ENCODE measurements at places on chromosomes 3 and 15.

DNA sequence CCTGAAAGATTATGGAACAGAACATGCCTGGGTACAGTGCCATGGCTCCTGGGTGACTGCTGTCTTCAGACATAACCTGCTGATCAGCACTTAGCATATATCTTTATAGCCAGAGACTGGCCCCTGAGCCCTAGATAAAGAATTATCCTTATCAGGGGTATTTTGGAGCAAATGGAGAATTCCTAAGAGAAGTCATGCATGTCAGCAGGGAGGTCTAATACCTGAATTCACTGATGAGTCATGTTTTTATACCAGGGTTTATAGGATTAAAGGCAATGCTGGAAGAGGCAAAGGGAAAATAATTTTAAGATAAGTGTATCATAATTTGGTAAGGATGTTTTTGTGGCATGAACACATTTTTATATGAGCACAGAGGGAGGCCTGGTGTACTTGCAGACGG, 159.8 kb downstream of the ADAMTSL3 start:
- DNase-seq, result no peak

DNA sequence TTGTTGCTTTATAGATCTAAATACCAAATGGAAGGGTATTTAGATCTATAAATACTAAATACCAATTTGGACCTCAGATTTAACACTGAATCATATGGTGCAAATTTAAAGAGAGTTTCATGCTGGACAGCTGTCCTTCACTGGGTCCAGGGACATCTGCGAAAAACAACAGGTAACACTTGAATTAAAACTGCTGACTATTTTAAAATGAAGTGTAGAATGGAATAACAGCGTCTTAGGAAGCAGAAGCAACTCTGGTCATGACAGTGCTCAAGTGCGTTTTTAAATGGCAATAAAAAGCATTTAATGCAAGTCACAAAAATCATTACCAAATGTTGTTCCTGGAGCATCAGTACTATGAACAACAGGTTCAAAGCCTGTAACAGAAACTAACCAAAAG, 106.3 kb downstream of the TFG start:
- DNase-seq, result no peak

DNA sequence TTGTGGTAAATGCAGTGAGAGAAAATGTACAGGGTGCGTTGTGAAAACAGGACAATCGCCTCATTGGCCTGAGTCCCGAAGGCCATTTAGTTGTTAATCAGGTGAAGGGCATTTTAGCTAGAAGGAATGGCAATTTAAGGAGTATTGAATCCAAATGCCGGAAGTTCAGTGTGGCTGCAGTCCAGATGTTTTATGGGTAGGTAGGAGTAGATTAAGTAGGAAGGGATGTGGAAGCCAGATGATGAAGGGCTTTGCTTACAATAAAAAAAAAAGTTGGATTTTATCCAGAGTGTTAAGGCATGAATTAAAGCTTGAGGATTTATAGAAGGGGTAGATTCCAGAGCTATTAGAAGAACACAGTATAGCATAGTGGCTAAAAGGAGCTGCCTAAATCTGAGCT, 572.7 kb downstream of the NLGN1 start:
- DNase-seq, result peak; percentile 34

DNA sequence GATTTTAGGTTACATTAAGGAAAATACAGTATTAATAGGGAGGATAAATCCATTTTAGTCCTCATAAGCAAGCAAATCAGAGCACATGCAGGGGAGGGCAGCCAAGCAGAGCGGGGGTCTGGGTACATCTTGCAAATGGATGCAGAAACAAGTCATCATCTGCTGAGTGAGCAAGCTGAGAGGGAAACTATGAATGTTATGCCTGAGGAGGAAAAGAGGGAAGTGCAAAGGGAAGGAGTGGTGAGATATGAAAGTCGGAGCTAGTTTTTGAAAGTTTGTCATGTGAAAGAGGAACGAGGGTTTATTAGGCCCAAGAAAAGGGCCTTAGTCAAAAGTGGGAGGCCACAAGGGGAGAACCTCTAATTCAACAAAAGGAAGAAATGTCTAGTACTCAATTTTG, 15.4 kb downstream of the PTX3 start:
- no peak for DNase-seq

- no peak for DNase-seq
Observed at GRCh38 chr3:189236352-189236751, 64.6 kb downstream of the TPRG1 start.

DNA sequence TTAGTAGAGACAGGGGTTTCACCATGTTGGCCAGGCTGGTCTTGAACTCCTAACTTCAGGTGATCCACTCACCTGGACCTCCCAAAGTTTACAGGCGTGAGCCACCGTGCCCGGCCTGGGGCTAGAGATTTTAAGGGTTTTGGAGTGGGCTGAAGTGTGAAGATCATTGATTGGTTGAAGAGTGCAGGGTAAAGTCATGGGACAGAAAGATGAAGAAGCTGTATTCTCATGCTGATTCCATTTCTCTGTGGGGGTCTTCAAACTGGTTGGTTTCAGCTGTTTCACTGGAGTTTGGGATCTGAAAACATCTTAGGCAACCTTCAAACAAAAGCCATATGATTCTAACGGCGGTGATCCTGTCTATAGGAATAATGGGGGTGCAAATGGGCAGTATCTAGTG, 52.1 kb downstream of the GATM start:
- DNase-seq, result no peak

DNA sequence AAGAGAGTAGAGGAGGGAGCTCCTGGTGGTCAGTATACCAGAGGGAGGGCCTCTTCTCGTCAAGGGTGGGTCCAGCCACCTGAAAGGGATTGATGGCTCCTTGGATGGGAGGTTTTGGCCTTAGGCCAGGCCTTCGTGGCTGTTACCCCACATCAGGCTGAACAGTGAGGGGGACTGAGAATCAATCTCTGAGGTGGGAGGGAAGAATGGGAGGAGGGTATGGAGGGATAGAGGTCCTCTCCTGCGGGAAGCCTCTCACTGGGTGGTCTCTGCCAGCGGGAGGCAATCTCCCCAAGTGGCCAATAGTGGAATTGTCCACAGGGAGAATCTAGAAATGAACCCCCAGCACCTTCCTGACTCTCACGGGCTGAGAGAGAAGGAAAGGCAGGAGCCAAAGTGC, 53.5 kb downstream of the BSN start:
- DNase-seq, result no peak

- no peak for DNase-seq
Observed at GRCh38 chr15:62666046-62666445, 376.5 kb upstream of the TPM1 start.

GRCh38 chr3:66394753-66395249, 106.0 kb downstream of the LRIG1 start:
- DNase-seq, result peak; percentile 33

GRCh38 chr15:90232941-90233386, 777 bp downstream of the CIB1 start:
- DNase-seq, result peak; percentile 29

DNA sequence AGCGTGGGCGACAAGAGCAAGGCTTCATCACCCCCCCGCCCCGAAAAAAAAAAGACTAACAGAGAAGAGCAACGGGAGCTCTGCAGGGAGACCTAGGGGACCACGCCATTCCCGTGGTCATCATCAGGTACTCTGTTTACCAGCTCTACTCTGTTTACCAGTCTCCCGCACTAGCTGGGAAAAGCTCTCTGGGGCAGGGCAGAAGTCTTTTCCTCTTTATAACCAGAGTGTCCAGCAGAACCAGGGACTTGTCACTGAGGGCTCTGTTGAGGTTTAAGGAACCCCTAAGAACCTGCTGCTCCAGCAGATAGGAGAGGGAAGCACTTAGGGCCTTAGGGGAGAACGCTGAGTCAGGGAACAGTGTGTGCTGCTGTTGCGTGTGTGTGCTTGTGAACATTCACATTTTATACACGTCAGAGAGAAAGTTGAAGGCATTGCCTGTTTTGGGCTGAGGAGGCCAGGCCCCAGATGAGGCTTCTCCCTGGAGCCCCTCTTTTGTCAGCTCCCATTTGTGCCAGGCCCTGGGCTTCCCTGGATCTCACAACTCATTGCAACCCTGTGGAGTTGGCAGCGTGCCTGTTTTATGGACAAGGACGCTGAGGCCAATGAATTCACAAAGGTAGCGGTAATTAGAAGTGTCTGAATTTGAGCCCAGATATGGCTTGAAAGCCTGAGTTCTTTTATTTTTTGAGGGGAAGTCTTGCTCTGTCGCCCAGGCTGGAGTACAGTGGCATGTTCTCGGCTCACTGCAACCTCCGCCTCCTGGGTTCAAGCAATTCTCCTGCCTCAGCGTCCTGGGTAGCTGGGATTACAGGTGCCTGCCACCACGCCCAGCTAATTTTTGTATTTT, 24.2 kb upstream of the ERICH6 start:
- no peak for DNase-seq

DNA sequence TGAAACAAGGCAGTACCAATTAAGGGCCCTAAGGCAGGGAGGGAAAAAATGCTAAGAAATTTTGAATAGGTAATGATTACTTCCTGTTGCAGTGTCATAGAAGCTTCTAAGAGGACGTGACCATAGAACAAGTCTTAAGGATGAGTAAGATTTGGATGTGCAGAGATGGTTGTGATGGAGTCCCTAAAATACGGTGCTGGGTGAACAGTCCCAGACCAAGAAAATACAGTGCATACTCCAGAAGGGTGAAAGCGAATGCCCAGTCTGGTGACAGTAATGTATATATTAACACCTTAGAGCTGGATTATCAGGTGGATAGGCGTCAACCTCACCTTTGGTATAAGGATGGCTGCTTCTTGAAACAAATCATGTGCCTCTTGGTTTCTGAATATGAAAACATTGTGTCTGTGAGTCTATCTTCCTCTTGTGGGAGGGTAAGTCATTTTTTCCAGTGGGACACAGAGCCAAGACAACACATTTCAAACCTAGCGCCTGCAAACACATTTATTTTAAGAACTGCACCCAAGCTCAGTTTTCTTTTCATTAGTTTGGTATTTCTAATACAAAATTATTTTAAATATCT, 101.2 kb upstream of the TP63 start:
- no peak for DNase-seq

DNA sequence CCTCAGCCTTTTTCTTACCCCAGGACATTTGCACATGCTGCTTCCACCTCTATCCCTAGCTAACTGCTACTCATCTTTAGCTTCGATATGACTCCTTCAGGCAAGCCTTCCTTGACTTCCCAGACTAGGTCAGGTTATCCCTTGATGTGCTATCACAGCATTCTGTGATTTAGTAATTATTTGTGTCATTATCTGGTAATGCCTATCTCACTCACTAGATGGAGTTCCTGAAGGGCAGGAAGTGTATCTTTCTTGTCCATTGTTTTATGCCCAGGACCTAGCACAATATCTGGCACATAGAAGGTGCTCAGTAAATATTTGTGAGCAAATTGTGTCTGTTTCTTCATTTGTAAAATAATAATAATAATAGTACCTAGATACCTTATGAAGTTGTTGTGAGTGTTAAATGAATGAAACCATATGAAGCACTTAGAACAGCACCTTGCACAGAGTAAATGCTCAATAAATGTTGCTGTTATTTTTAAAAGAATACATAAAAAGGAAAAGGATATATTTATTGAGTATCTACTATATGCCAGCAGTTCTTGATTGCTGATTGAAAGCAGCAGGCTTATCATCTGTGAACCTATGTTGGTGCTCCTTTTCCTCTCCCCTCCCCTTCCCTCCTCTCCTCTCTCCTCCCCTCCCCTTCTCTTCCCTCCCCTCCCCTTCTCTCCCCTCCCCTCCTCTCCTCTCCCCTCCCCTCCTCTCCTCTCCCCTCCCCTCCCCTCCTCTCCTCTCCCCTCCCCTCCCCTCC, 31.5 kb downstream of the SQOR start:
- no peak for DNase-seq

DNA sequence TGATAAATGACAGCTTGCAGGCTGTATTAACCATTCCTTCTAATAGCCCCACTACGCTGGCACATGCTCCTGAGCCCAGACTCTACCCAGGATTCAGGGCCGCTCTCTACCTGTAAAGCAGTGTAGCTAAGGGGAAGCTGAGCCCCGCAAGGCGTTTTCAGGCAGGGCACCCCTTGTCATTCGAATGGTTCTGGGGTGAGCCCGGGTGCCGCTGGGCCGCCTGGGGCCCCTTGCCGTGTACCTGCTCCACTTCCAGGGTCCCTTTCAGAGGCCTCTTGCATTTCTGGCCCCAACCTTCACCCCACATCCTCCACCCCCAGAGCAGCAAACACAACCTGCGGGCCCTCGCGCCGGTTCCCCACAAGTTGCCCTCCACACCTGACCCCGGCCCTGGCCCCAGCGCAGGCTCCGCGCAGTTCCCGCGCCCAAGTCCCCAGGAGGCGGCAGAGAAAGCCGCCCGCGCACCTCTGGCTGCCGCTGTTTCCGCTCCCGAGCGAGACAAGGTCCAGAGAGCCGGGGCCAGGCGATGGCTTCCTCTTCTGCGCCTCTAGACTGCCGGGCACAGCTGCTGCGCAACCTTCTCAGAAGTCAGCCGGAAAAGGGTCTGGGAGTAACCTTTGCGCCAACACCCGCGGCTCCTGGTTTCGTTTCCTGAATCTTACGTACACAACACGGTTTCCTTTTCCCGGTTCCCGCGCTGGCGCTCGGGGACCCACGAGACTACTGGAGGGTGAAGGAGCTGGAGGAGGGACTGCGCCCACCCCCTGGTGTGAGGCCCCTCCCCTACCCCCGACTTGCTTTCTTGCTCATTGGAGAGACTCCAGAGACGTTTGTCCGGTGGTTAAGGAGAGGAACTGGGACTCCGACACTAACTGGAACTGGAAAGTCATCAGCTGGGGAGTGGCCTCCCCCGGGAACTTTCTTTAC, at the start of gene PLSCR1:
Gene PLSCR1 (minus strand): TSS at position 606 of the 927 bp plus-strand sequence. CDS start 8,055 bp downstream, outside the sequence.
- DNase-seq, result peak; percentile 90

- DNase-seq, result no peak
Observed at GRCh38 chr3:141279077-141279967, 47.7 kb downstream of the PXYLP1 start.

Measured in AG10803 (cell line).